ENCODE measurements at places on chromosomes 11 and 22.

DNA sequence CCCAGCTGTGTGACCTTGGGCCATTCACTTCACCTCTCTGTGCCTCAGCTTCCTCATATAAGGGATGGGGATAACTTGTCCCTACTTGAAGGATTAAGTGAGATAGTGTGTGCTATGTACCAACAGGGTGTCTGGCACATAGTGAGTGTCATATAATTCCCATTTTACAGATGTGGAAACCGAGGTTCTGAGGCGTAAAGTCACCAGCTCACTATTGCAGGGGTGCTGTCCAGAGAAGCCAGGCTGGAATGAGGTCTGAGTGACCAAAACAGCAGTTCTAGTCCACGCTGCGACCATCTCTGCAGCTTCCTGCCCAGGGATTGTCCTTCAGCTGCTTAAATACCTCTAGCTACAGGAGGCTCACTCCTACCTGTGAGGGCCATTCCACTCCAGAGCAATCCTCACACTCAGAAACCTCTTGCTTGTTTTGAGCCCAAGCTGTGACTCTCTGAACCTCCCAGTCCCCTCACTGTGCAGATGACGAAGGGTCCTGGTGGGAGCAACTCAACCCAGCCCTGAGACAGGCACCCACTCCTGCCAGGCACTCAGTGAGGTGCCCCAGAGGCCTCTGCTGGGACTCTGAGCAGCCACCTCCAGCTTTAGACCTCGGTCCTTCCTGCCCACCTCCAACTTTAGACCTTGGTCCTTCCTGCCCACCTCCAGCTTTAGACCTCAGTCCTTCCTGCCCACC, 5.8 kb downstream of the MB start:
- no peak for DNase-seq

DNA sequence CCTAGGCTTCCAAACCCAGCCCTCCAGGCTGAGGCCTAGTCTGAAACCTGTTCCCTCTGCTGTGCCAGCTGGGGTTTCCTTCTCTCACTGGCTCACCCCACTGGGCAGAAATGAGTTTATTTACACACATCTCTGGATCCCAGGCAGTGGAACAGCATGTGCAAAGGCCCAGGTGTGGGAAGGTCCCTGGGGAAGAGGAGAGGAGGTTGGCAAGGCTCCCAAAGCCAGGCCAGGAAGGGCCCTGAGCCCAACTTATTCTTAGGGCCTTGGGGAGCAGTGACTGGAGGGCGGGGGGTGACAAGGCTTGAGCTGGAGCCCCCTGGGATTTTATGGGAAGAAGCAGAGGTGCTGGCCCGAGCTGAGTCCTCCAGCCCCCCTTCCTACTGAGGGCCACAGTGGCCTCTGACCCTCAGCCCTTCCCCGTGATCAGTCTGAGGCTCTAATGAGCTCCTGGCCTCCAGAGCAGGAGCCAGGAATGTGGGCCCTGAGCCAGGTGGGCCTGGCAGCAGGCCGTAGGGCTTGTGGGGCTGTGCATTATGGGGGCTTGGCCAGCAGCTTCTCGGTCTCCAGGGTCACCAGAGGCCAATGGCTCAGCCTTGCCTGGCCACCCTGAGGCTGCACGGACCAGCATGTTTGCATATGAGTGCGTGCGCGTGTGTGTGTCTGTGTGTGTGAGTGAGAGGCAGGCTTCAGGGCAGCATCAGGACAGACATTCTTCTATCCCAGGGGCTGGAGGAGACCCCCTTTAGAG, 2.9 kb downstream of the MYO7A start:
- peak; percentile 74 for DNase-seq

DNA sequence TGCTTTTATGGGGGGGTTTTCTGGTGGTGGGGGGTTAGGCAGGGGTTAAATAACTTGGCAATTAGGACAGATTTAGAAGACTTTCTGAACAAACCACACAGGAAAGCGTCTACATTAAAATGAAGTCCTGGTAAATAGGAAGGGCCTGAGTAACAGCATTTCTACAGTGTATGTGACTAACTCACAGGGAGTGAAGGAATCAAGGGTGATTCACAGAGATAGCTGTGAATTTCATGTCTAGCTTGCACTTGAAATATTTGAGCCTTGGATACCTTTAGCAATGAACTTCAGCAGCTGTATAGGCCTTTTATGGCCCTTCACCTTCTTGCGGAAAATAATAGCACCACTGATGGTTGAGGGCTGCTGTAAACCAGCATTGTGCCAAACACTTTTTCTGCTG, 26.1 kb upstream of the LDHA start:
- no peak for DNase-seq

DNA sequence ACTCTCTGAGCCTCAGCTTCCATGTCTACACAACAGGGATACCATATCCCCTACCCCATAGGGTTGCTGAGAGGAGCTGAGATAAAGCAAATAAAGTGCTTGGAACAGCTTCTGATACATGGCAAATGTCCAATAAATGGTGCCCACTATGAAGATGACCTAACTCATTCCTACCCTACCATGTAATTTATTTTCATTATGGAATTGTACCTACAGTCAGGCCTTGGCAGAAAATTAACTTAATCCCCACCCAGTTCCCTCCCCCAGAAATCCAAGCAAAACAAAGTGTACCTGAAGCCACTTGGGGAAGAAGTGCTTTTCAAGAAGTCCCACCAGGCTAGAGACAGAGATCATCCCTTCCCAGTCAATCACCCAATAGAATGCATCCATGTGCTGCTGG, 10.8 kb downstream of the SRRD start:
- DNase-seq: no peak

GRCh38 chr11:117097389-117098268, 599 bp downstream of the SIK3 start:
- peak; percentile 66 for DNase-seq

DNA sequence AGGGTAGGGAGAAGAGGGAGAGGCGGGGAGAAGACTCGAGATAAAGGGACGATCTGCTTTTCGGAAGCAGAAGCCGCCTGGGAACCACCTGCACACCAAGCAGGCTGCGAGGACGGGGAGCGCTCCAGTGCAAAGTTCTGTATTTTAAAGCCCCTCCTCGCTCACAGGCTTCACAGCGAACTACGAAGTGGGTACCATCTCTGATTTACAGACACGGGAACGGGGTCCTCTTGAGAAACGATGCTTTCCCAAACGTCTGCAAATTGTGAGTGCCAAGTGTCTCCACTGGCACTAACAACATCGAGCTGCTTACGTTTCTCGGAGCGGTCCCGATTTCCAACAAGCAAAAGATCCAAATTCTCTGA, 700 bp upstream of the STX3 start:
- no peak for DNase-seq

GRCh38 chr11:68655406-68655805, 28.9 kb upstream of the GAL start:
- DNase-seq: no peak
